ENCODE measurements at places on chromosomes 5 and 9. TPM values are rescaled to one million over a fixed set of nuclear protein-coding genes. Genes with fewer than 3 reads are reported as not detected.

Gene ARAP3
- 17.0 TPM for total RNA-seq

Gene GBGT1
- 3.0 TPM for total RNA-seq

- H3K4me1 ChIP-seq = no peaks in the 10 kb centered on the region
- H3K4me3 ChIP-seq = no peak overlapping the region
- DNase-seq = no peak
- no peaks in the 10 kb centered on the region for H3K36me3 ChIP-seq
- no peaks in the 10 kb centered on the region for H3K27me3 ChIP-seq
These were observed 99.0 kb downstream of the CDH12 start for GRCh38 chr5:22754155-22754554.

DNA sequence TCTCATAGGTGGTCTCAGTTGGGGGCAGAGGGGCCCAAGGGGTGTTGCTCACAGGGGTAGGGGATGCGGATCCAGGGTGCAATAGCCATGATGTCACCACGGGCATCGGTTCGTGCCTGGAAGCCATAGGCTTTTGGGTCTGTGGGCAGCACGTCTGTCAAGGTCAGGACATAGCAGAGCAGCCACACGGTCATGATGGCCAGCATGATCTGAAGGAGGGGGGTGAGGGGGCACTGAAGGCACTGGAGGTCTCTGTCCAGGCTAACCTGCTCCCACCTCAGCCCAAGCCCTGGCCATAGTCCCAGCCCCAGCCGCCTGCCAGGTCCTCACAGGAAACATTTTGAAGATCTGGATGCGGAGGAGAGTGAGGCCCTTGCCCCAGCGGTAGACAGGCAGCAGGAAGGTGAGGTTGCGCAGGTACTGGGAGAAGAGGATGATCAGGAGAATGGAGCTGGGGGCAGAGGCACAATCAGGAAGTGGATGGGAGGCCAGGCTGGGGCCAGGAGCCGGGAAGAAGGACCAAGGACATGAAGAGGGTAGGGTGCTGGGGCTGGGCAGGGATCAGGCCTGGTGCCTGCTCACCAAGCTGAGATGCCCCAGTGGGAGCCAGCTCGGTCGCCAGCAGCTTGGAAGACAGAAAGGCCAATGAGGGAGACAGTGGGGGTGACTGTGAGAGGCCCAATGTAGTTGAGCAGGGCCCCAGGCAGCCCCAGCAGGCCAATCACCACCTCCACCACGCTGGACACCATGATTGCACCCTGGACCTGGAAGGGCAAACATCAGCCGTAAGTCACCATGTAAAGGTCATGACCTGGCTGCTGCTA lies 3.3 kb downstream of the SLC23A1 start:
- H3K36me3 ChIP-seq = no peaks in the 10 kb centered on the region
- no peak for DNase-seq
- H3K27me3 ChIP-seq = no peaks in the 10 kb centered on the region
- H3K4me1 ChIP-seq = no peaks in the 10 kb centered on the region

DNA sequence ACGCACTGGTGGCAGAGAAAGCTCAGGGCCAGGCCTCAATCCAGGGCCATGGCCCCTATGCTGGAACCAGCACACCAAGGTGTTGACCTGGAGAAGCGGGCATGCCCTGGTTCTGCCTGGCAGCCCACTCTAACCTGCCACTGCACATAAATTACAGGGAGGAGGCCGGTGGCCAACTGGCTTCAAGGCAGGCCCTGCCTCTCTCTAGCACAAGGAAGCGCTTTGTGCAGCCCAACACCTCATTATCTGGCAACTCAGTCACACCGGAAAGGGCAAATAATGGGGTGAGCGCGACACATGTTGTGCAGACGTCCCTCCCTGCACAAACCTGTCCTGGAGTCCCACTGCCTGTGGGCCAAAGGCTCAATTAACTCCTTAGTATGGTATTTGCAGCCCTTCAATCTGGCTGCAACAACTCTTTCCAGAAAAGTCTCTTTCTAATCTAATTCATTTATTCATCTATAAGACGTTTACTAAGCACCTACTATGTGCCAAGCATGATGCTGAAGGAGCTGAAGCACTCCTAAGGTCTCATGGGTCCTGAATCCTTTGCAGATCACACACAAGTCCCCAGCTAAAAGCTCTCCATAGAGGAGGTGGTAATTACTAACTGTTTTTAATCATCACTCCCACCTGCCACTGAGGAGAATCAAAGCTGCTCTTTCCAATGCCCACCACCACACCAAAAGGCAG lies 24.9 kb downstream of the SHB start:
- H3K27me3 ChIP-seq = no peaks in the 10 kb centered on the region
- H3K27ac ChIP-seq = no peak overlapping the region
- peaks cover 27% of the 10 kb centered on the region for H3K4me1 ChIP-seq
- no peak for DNase-seq
- no peaks in the 10 kb centered on the region for H3K36me3 ChIP-seq

GRCh38 chr5:168651648-168652047 lies 72.5 kb upstream of the PANK3 start:
- peaks cover 10% of the 10 kb centered on the region for H3K4me1 ChIP-seq
- DNase-seq = no peak
- peaks cover 12% of the 10 kb centered on the region for H3K27me3 ChIP-seq
- H3K27ac ChIP-seq = no peak overlapping the region

DNA sequence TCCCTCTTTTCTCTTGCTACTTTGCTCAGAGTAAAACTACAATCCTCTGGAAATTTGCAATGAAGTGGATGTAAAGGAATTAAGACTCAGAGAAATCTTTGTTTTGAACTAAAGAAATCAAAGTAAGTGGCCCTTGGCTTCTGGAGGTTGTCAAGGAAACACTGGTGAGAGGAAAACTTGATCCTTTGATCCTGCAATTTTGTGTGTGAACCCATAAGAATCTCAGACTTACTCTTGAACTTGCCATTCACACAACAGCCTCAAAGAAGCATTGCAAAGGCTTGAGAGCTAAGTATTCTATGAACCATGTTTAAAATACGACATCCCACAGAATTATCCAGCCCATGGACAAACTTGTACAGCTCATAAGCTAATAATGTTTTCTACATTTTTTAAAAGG lies 827.5 kb downstream of the TAF11L14 start:
- H3K4me3 ChIP-seq = no peak overlapping the region
- H3K36me3 ChIP-seq = no peaks in the 10 kb centered on the region
- H3K27me3 ChIP-seq = no peaks in the 10 kb centered on the region

- no peak overlapping the region for H3K4me3 ChIP-seq
- no peaks in the 10 kb centered on the region for H3K36me3 ChIP-seq
- no peaks in the 10 kb centered on the region for H3K27me3 ChIP-seq
- DNase-seq = no peak
- H3K4me1 ChIP-seq = peaks cover 7% of the 10 kb centered on the region
These were observed 6.1 kb upstream of the TNIP1 start for GRCh38 chr5:151086905-151087360.

DNA sequence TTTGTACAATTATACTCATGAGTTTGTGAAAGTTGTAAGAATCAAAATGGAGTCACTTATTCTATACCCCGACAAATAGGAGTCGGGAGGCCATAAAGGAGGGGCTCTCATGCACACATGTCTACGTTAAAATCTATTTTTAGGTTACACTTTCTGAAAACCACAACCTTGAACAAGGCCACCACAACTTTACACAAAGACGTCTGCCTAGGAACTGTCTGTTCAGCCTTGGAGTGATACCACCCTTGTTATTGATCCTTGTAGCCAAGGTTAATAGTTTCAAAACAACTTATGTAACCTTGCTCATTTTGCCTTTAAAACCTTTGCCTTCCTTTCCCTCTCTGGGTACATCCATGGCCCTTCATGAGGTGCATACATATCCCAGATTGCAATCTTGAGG lies 4.1 kb upstream of the NDFIP1 start:
- no peak overlapping the region for H3K27ac ChIP-seq
- DNase-seq = no peak
- no peaks in the 10 kb centered on the region for H3K36me3 ChIP-seq
- H3K27me3 ChIP-seq = peaks cover 21% of the 10 kb centered on the region
- no peak overlapping the region for H3K4me3 ChIP-seq
- H3K4me1 ChIP-seq = no peaks in the 10 kb centered on the region

Gene FYB1
- not detected for total RNA-seq

- no peaks in the 10 kb centered on the region for H3K27me3 ChIP-seq
- no peaks in the 10 kb centered on the region for H3K4me1 ChIP-seq
- no peak overlapping the region for H3K27ac ChIP-seq
- DNase-seq = no peak
- no peaks in the 10 kb centered on the region for H3K36me3 ChIP-seq
- H3K4me3 ChIP-seq = no peak overlapping the region
These were observed 39.4 kb downstream of the TNFAIP8 start for GRCh38 chr5:119395080-119395836.

DNA sequence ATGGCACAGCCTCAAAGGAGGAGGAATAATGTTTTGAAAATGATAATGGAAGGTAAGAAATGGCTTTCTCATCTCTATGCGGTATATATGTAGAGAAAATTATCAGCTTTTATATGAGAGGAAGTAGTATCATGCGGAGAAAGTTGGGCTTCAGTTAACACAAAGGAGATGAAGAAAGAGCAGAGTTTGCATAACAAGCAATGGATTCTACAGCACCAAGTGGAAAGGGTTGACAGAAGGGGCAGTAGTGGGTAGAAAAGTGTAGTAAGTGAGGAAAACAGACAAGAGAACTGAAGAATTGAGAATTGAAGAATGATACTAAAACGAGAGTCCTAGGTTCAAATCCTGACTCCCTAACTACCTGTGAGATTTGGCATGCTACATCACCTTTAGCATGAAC lies 51.0 kb downstream of the GNG10 start:
- no peaks in the 10 kb centered on the region for H3K36me3 ChIP-seq
- no peak overlapping the region for H3K4me3 ChIP-seq
- no peak overlapping the region for H3K27ac ChIP-seq
- no peaks in the 10 kb centered on the region for H3K4me1 ChIP-seq
- DNase-seq = no peak

All from neural progenitor cell (in vitro differentiated cells).